ENCODE measurements at places on chromosomes 5 and 9. TPM values are rescaled to one million over a fixed set of nuclear protein-coding genes. Genes with fewer than 3 reads are reported as not detected.

Gene TMEFF1
- total RNA-seq: not detected

DNA sequence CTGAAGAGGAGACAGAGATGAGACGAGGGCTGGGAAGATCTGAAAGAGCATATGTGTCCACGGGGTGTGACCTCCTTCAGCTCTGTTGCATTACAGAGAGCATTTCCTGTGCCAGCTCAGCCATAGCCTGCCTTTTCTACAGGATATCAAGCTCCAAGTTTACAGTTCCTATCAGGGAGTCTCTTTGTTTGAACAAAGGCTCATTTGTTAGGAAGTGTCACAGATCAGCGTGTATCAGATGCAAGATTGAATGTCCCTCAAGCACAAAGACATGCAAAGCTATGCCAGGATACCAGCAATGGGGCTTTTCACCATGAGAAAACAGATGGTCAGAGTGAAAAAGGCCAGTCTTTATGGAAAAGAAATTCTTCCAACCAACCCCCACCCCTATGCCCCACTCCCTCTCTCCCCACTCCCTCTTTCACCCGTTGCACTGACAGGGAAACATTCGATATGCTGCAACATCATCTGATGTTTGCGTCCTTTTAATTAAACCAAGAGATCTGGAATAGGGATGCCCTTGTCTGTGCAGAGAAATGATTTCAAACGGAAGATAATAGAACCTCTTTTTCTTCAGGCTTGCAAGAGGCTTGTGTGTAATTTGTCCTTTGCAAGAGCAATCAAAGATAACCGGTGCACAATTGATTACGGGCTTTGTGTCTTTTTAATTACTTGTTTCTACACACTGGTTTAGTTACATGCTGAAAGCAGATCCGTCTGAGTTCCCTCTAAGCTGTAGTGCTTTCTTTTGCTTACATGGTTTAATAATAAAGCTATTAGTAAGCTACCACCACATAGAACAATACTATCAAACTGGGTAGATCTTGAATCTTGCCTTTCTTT is 263.1 kb upstream of the RGMB start:
- DNase-seq: no peak

Gene ABL1
- total RNA-seq: 16.4 TPM

Gene SPATA31C2
- total RNA-seq: not detected

DNA sequence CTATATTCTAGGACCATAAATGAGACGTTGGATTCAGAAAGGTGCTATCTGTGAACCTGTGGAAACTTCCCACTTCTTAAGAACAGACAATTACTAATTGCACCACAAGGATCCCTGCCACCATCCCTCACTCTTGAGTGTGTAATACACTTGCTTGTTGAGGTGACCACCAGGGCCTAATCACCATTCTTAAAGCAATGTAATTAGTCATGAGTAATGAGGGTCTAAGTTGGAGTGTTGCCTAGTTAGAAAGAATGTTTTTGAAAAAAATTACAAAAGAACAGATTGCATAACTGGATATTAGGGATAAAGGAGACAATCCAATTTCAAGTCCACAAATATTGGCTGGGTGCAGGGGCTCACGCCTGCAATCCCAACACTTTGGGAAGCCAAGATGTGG is 56.9 kb upstream of the TRIO start:
- DNase-seq: no peak

Gene ITK
- not detected for total RNA-seq

DNA sequence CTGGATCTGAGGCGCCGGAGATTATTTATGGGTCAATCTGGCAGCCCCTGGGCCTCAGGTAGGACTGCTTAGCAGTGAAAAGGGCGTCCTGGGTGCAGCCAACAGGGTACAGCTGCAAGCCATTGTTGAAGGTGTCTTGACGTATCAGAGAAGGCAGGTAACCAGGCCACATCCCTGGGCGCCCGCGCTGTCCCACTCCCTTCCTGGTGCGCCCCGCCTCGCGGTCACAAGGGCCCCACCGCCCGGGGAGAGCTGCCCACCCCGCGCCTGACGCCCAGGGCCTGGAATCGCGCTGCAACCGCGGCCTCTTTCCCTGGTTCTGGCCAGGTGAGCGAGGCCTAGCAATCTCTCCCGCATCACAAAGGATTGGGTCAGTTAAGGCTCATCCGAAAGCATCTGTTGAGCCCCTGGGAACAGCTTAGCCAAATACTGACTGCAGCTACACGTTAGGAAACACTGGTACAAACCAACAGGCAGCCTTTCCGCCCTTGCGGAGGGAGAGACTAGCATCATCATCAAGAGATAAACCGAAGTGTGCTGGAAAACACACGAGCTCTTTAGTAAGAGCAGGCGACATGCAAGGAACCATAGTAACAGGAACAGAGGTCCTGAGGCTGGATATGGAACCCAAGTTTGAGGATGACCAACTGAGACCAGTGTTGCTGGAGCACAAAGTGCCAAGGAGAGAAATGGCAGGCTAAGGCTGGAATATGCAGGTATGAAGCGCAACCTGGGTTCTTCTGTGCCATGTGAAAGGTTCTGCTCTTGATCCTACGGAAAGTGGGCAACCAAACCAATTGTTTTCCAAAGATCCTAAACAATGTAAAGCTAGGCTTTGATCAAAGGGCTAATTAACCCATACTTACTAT is 3.6 kb downstream of the RPS23 start:
- DNase-seq: peak; percentile 39

DNA sequence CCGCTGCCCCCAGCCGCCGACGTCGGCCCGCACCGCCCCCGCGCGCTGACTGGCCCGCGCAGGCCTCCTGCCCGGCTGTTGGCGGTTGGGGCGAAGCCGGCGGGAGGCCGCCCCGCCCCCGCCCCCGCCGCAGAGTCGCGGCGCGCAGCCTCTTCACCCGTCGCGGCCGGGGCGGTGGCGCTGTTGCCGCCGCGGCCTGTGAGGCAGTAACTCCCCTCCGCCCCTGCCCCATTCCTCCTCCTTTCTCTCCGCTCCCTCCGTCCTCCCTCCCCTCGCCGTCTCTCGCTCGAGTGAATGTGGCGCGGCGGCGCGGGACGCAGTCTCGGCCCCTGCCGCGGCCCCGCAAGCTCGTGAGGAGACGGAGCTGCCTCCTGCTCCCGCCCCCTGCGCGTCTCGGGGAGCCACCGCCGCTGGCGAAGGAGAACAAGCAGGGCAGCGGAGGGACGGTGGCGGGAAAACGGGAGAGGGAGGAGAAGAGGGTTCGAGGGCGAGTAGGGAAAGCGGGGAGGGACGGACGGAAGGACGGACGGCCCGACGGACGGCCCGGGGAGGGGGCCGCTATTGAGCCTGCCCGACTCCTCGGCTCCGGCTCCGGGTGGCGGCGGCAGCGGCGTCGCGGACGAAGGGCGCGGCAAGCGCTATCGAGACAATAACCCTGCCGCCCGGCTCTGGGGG is 637 bp upstream of the ERBIN start:
- peak; percentile 90 for DNase-seq

- DNase-seq: no peak
These were observed 298.5 kb downstream of the MAST4 start for GRCh38 chr5:66894480-66895240.

Gene CBY3
- total RNA-seq: not detected

DNA sequence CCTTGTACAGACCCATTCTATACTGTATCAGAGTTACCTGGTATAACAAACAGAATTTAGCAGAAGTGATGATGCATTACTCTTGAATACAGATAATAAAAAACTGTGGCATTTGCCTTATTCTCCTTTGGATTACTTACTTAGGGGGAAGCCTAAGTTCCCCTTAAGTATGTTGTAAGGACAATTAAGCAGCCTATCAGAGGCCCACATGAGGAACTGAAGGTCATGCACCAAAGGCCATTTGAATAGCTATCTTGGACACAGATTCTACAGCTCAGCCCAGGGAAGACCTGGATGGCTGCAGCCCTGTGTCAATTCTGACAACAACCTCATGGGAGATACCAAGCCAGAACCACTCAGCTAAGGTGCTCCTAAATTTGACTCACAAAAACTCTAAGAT is 125.2 kb downstream of the RAPGEF6 start:
- no peak for DNase-seq

GRCh38 chr5:35182910-35183535 is 47.3 kb downstream of the PRLR start:
- peak; percentile 94 for DNase-seq

- DNase-seq: no peak
These were observed at the start of gene PLCXD3 for GRCh38 chr5:41510176-41510831. Gene PLCXD3, minus strand, starts transcription at chr5:41510601. Its CDS starts 75 bp downstream, at chr5:41510526.

Gene SPATA31A3
- not detected for total RNA-seq

Gene ABLIM3
- total RNA-seq: 13.6 TPM

DNA sequence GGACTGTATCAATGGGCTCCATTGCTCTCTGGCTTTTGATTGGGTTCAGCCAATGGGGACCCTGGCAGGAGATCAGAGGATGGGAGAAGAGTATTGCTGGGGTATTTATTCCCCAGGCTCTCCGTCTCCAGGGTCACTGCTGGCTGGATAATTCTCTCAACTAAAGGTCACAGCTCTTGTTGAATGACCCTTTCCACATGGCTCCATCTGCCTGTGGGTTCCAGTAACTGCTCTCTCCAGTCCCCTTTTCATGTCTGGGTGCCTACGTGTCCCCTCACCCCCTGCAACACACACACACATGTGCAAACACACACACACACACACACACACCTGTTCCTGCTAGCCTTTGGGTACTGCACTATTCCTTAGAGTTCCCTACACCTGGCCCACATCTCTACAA is 53.9 kb upstream of the RIC1 start:
- no peak for DNase-seq

- peak; percentile 76 for DNase-seq
These were observed 1.3 kb downstream of the SH3RF2 start for GRCh38 chr5:145937432-145938250.

DNA sequence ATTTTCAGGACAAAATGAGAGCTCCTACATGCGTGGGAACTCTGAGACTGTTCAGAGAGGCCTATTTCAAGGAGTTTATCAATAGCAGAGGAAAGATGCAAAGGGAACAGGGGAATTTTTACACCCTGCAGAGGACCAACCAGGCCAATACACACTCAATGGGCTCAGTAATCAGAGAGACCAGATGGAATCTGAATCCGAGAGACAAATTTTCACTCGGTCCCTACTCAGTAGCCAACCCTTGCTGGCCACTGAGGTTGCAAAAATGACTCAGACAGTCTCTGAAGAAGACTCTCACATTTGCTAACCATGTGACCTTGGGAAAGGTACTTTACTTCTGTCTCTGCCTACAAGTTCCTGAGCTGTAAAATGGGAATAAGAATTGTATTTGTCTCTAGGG is 479.4 kb downstream of the CDK5RAP2 start:
- no peak for DNase-seq

GRCh38 chr5:29697785-29698414 is 1495.6 kb upstream of the CDH6 start:
- DNase-seq: peak; percentile 42

Gene ADAMTS12
- total RNA-seq: not detected

GRCh38 chr9:123191260-123191659 is 77.1 kb downstream of the STRBP start:
- DNase-seq: no peak

GRCh38 chr9:23663536-23663935 is 162.5 kb downstream of the ELAVL2 start:
- peak; percentile 63 for DNase-seq

GRCh38 chr5:61969755-61970154 is 336.3 kb upstream of the KIF2A start:
- no peak for DNase-seq

- DNase-seq: no peak
These were observed 282.6 kb downstream of the SMARCA2 start for GRCh38 chr9:2297771-2298170.

DNA sequence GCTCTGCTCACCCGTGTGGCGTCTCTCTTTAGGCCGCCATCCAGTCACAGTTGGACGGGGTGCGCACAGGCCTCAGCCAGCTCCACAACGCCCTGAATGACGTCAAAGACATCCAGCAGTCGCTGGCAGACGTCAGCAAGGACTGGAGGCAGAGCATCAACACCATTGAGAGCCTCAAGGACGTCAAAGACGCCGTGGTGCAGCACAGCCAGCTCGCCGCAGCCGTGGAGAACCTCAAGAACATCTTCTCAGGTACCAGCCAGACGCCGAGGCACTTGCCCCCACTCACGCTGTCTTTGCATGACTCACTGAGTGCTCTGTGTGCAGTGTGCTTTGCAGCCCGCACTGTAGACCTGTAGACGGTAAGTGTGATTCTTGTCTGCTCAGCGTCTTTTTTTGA is 4.5 kb downstream of the EXOC3 start:
- DNase-seq: no peak

GRCh38 chr5:7837403-7837802 is 13.5 kb downstream of the CFAP90 start:
- DNase-seq: no peak

- DNase-seq: peak; percentile 17
These were observed 159.2 kb downstream of the NSG2 start for GRCh38 chr5:174204535-174205313.

DNA sequence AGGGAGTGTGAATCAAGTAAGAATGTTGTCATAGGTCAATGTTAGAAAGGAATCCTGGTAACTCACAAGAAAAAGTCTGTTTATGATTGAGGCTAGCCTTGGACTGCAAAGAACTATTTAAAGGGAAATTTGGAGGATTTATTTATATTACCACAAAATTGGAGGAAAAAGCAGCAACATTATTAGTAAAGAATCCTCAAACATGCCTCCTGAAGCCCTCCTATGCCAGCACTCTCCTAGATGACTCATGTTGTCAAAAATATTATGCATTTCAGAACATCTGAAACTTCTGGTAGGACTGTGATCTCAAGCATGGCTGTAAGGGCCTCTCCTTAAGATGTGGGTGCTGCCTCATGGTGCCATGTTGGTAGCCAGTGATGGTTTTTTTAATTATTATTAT is 628.5 kb downstream of the CHSY3 start:
- no peak for DNase-seq

GRCh38 chr9:99472240-99472915 is 250.3 kb downstream of the SEC61B start:
- DNase-seq: no peak

DNA sequence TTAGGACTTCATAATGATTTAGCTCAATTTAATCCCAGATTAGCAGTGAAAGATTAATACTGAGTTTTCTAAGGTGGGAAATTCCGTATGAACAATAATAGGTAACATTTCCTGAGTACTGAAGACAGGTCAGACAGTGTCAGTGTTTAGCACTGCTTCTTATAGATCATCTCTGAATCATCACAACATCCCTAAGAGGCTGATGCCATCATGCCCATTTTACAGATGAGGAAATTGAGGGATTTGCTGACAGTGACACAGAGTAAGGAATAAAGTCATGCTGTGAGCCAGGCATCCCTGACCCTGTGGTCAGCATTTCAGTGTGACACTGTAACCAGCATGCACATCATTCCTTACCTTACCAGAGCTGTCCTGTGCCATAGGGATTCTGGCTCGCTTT is 44.5 kb downstream of the DAPK1 start:
- no peak for DNase-seq

DNA sequence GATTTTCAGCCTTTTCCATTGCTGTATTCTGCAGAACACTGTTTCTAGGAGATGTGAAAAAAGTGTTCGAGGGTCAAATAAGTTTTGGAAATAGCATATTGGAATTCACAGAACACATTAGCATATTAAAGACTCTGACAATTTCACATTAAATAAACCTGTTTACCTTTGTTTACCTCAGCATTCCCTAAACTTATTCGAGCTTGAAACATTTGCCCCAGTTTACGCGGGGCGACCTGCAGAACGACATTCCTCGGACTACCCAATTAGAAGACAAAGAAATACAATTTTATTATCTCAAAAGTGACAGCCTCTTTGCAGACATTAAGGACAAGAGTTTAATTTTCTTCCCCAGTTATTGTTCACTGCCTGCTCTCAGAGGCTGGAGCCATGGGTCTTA is 110.3 kb upstream of the NFIB start:
- no peak for DNase-seq

Gene PCDHA9
- total RNA-seq: not detected
